ENCODE measurements at places on chromosomes 12 and 14.

DNA sequence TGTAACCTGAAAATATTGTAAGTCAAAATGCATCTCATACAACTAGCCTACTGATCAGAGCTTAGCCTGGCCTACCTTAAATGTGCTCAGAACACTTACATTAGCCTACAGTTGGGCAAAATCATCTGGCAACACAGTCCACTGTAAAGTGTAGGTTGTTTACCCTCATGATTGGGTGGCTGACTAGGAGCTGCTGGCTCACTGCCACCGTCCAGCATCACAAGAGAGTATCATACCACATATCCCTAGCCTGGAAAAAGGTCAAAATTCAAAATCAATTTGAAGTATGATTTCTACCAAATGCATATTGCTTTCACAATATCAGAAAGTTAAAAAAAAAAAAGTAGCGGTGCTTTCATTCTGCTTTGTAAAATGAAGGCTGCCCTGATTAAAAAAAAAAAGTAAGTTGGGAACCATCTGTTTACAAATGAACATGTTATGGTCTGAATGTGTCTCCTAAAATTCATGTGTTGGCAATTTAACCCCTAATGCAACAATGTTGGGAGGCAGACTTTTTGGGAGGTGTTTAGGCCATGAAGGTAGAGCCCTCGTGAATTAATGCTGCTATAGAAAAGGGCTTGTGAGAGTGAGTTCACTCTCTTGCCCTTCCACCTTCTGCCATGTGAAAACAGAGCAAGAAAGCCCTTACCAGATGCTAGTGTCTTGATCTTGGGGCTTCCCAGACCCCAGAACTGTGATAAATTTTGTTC lies 211.8 kb downstream of the PPM1H start:
- DNase-seq = no peak

GRCh38 chr12:116263844-116264243 lies 13.6 kb downstream of the MED13L start:
- no peak for DNase-seq

DNA sequence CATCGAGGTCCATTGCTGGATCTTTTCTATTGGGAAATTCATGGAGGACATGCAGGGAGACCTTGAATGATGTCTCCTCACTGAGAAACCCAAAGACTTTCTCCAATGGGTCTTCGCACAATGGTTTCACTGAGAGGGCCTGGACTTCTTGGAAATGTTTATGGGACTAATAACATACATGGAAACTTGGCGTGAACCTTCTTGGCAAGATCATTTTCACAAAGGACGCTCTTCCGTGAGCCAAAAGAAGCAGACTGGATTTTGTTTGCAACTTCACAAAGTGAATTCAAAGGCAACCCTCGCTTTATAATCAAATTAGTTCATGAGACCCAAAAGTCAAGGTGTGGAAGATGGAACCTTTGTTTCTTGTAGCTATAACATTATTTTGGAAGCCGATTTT lies 154.4 kb downstream of the TMEM132C start:
- no peak for DNase-seq

GRCh38 chr12:6703631-6704030 lies 3.0 kb upstream of the PIANP start:
- no peak for DNase-seq

GRCh38 chr14:100058777-100059437 lies 6.3 kb upstream of the EVL start:
- DNase-seq = no peak

GRCh38 chr12:103166949-103167348 lies 209.5 kb downstream of the ASCL1 start:
- no peak for DNase-seq

GRCh38 chr12:24600996-24601395 lies 347.9 kb downstream of the BCAT1 start:
- no peak for DNase-seq

DNA sequence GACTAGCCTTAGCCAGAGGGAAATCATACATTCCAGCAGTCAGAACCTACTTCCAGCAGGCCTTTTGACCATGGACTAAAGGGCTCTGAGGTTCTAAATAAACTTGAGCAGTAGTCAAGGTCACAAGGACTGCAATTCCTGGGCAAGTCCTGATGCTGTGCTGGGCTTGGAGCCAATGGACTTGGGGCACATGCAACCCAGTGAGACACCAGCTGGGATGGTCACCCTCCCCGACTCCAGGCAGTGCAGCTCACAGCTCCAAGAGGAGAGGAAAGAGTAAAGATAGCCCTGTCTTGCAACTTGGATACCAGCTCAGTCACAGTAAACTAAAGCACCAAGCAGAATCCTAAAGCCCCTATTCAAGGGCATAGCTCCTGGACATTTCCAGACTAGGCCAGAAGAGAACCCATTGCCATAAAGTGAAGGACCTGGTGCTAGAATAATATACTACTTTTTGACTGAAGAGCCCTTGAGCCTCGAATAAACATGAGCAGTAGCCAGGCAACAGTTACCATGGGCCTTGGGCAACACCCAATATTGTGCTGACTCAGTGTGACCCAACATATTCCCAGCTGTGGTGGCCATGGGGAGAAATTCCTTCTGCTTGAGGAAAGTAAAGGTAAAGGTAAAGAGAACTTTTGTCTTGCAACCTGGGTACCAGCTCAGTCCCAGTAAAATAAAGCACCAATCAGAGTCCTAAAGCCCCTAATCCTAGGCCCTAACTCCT lies 226.2 kb upstream of the CLEC14A start:
- DNase-seq = no peak

DNA sequence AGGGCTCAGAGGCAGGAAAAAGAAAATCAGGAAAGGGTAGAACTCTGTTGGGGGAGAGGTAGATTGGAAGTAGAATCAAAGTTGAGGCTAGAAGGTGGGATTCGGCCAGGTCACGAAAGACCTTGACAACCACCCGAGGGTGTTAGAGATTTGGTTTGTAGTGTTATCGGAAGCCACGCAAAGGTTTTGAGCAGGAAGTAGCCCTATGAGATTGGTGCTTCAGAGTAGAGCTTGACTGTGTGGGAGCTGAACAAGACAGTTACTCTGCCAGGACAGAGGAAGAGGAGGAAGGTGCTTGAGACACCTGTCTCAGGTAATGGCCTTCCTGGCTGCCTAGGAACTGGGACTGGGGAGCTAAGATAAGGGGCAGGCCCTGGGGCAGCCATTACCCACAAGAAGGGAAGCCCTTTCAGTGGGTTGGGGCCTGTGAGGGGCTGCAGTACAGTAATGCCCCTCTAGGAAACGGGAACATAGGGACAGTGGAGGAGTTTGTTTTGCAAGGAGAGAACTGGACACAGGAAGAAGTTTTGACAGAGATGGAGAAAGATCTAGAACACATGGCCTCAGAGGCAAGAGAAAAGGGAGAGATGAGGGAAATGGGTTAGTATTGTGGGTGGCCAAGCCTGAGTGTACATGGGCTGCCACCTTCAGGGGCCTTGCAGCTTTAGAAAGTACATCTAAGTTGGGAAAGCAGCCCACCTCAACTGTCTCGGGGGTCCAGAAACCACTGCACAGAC lies 73.5 kb downstream of the RIN3 start:
- no peak for DNase-seq

DNA sequence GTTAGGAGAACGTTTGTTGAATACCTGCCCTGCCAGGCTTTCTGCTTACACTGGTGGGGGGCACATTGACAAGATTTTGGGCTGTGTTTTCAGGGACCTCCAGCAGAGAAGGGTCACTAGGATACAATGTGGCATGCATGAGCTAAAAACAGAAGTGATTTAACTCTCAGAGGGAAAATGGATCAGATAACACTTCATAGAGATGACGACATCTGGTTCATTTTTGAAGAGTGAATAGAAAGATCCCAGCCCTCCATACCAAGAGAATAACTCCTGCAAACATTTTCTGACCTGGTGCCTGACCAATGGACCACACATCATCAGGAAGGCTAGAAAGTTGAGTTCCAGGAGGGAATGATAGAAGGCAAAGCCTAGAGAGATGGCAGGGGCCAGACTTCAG lies 33.7 kb downstream of the CKB start:
- no peak for DNase-seq

GRCh38 chr12:131229426-131230339 lies 276.0 kb downstream of the ADGRD1 start:
- DNase-seq = no peak

DNA sequence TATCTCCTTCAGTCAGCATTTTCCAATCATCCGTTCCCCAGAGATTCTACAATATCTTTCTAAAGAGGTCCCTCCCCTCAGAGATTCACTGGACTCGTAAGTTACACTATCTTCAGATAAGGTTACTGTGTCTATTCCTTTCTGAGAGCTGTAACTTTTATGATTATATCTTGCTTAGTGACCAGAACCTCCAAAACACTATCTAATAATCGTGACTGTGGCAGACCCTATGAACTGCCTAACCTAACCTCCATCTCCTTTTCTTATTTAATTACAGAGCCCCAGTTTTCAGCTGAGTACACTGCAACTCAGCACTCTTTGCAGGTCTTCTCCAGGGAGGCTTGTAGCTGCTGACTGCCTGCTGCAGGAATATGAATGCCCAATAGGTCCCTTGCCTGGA lies 38.5 kb upstream of the CHGA start:
- no peak for DNase-seq

DNA sequence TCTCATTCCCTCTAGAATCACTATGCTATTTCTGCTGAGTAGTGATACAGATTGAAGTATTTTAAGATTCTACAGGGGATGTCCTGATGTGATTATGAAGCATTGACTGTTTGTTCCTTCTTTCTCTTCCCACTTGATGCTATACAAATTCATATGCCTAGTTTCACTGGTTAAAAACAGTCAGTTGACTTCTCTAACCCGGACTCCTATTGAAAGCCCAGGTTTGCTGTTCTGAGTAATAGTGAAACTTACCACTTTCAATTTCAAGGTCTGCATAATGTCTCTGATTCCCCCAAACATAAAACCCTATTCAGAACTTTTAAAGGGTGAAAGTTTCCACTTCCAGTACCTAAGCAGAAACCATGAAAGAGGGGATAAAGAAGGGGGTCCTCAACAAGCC lies 117.7 kb upstream of the RPL10L start:
- DNase-seq = no peak

DNA sequence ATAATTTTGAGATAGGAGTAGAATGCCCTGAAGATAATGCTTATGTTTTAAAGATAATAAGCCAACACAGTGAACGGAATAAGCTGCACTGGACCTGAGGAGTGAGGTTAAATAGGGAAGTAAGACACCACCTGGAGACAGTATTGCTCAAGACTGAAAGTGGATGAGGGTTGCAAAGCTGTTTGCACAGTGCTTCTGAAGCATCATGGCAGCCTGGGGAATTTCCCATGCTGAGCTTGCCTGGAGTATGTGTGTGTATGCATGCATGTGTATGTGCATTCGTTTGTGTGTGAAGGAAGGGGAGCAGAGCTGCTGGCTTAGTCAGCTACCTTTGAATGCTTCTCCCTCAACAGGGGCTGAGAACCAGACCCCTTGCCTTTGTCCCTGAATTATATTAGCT lies 35.8 kb downstream of the BHLHE41 start:
- no peak for DNase-seq

GRCh38 chr12:124767066-124767821 lies 96.4 kb downstream of the SCARB1 start:
- peak; percentile 71 for DNase-seq

- DNase-seq = no peak
These were observed 25.6 kb downstream of the TESC start for GRCh38 chr12:117073611-117074010.

DNA sequence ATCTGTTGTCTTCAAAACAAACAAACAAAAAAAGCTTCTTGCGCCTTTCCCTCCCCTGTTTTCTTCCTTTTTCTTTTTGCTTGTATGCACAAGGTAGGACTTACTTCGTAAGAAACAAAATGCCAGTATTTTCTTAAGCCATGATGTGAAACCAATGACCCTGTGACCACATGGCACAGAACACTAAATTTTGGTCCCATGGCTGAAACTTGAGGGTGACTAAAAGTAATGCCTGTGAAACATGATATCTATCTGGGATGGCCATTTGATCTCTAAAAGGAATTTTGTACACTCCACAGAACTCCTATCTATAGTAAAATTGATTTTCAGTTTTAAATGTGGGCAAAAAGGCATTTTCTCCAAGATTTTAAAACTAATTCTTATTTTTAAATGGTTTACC lies 63.6 kb downstream of the PAPOLA start:
- DNase-seq = no peak

GRCh38 chr12:124437617-124438436 lies 129.6 kb downstream of the NCOR2 start:
- DNase-seq = no peak

DNA sequence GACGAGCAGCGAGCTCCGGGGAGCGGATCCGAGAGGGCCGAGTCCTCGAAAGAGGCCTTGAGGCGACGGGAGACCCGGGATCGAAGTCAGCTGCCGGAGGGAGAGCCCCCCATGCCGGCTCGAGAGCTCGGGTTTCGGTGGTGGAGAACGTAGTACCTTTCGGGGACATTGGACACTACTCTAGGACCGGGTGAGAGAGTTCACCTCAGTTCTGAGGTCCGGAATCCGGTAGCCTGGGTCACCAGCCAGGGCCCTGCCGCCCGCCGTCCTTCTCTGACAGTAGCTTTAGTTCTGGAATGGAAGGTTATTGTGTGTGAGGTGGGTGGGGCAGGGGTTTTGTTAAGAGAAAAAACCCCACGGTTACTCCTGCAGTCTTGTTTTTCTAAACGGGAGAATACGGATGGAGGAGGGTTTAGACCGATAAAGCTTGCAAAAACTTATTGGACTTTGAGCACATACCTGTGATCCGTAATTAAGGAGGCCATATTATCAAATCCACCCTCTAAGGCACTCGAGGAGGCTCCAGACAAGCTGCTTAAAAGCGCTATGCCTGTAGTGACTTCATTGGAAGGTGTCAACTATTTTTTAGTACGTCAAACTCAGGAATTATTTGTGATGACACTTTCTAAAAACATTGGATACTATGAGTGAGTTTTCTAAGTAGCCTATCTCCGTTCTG lies 765 bp downstream of the SCYL2 start:
- DNase-seq = peak; percentile 1

- DNase-seq = no peak
These were observed 26.6 kb downstream of the FAIM2 start for GRCh38 chr12:49877066-49877465.

GRCh38 chr14:90676356-90676755 lies 139.9 kb downstream of the TTC7B start:
- no peak for DNase-seq

GRCh38 chr12:124099661-124100060 lies 126.6 kb downstream of the ZNF664 start:
- no peak for DNase-seq

Data from stimulated activated CD8-positive, alpha-beta memory T cell treated with anti-CD3 and anti-CD28 coated beads, Interleukin-2, amount 100 ng/mL, for 1 hour (primary cell).